ENCODE measurements at places on chromosomes 5 and 9.
A peak's percentile ranks its signal among the peaks of the same experiment; 100 is the strongest.

GRCh38 chr9:136502940-136503550 is 20.2 kb upstream of the SEC16A start:
- no peak for ATAC-seq

DNA sequence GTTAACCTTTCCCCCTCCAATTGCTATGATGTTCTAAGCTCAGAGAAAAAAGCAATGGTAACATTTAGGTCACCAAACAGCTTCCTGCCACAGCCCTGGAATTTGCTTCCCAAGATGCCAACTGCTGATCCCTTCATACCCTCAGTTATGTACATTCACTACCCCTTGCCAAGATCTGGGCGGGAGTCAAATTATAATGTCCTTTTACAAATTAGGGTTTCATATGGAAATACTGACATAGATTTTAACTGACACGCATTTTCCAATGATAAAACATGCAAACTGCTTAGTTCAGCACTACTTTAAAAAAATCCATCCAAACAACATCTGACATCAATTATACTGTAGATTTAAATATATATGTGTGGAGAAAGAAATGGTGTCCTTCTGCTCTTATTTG is 5.0 kb downstream of the LOX start:
- ATAC-seq: no peak

GRCh38 chr5:179930788-179931473 is 23.2 kb upstream of the TBC1D9B start:
- ATAC-seq: no peak

- ATAC-seq: peak; percentile 38
Observed at GRCh38 chr5:148950471-148950863, 112.4 kb downstream of the SH3TC2 start.

DNA sequence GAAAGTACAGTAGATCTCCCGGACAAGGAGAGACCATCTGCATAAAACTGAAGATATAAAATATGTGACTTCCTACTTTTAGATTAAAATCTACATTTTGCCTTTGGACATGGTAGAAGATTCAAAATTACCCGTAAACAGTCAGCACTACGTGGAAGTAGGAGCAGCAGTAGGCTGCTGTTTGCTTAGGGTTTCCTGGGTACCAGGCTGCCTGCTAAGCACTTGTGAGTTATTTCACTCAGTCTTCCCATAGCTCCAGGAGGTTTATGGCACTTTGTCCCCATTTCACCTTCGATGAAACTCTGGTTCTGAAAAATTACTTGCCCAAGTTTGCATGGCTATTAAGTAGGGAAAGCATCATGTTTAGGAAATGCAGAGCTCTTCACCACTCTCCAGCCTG is 92.6 kb downstream of the STK32A start:
- ATAC-seq: no peak

DNA sequence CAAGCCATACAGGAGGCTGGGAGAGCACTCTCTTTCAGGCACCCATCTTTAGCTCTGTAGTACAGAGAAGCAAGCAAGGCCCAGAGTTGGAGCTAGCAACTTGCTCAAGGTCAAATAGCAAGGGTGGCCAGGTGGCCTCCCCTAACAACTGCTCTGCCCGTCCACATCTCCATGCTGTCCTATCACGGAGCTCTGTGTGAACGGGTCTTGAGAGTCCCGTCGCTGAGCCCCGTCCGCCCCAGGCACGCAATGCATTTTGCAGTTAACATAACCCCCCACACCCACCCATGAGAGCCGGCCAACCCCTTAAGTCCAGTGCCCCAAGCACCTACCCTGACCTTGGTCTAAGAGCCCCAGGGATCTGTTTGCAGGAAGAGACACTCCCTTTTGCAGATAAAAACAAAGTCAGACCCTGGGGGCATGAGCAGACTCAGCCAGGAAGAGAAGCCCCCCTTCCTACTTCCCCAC is 1.5 kb downstream of the RNF44 start:
- ATAC-seq: no peak

- ATAC-seq: no peak
Observed at GRCh38 chr5:14440223-14440581, 141.4 kb upstream of the OTULINL start.

- ATAC-seq: no peak
Observed at GRCh38 chr9:117974108-117974507, 269.9 kb downstream of the TLR4 start.

DNA sequence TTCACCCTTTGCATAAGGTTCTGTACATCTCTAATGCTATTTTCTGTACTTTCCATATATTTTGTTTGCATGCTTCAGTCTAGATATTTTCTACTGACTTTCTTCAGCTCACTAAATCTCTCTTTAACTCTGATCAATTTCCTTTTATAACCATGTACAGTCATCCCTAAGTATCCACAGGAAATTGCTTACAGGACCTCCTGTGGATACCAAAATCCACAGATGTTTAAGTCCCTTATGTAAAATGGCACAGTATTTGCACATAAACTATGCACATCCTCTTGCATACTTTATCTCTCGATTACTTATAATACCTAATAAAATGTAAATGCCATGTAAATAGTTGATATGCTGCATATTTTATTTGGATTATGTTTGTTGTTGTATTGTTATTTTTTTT is 442.1 kb downstream of the TLE4 start:
- ATAC-seq: no peak

DNA sequence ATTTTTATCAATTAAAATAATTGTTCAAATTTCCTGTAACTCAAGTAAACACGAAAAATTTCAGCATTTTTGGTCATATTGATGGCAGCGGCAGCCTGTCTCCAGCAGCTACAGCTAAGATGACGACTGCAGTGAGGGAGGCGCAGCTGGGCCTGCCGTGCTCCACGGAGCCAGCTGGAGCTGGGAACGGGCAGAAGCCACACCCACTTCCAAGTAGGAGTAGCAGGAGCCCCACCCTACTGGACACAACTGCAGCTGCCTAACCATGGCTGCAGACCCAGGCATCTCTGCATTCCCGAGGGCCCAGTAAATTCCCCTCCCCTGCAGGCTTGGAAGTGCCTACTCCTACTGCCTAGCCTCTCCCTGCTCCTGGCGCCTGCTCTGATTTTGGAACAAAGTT is 2031.7 kb downstream of the EFNA5 start:
- no peak for ATAC-seq

GRCh38 chr5:127515693-127516440 is 1.6 kb upstream of the PRRC1 start:
- no peak for ATAC-seq

GRCh38 chr9:120397453-120397852 is 182.5 kb downstream of the CDK5RAP2 start:
- no peak for ATAC-seq

- no peak for ATAC-seq
Observed at GRCh38 chr9:96350866-96351265, 32.6 kb downstream of the SLC35D2 start.

DNA sequence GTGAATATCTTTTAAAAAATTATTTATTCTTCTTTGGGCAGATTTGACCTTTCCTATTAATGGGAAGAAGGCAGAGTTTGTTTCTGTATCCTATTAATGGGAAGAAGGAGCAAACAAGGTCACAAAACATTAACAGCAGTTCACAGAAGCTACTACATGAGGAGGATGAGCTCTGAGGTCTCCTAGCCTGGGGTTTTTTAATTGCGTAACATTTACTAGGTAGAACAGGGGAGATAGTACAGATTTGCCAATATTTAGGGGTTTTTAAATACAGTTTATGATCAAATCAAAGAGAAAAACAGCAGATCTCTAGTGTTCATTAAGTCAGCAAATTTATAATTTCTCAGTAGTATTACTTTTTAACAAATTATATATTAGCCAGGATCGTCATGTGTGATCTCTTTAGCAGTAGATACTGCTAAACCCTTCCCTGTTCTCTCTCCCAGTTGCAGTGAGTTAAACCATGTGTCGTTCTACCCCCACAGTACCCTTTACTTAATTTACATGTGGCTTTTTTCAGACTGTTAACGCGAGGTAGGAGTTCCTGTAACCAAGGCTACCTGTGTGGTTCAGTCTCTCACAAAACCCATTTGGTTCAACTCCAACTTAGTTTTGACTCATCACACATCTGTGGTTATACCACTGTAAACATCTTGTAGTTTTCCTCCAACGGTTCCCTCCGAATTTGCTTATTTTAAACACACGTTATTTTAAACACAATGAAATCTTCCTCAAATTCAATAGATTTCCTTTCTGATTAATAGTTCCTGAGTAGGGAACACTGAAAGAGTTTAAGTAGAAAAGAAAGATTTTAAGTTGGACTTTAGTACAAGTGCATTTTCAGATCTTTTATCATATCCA is 13.3 kb downstream of the SLC25A46 start:
- ATAC-seq: peak; percentile 32

GRCh38 chr5:76709762-76710161 is 6.2 kb upstream of the F2R start:
- no peak for ATAC-seq

GRCh38 chr9:127172066-127172707 is 49.8 kb upstream of the ANGPTL2 start:
- no peak for ATAC-seq

GRCh38 chr9:36820392-36820861 is 213.6 kb downstream of the PAX5 start:
- no peak for ATAC-seq

GRCh38 chr5:92455011-92455410 is 1071.9 kb upstream of the ARRDC3 start:
- no peak for ATAC-seq

DNA sequence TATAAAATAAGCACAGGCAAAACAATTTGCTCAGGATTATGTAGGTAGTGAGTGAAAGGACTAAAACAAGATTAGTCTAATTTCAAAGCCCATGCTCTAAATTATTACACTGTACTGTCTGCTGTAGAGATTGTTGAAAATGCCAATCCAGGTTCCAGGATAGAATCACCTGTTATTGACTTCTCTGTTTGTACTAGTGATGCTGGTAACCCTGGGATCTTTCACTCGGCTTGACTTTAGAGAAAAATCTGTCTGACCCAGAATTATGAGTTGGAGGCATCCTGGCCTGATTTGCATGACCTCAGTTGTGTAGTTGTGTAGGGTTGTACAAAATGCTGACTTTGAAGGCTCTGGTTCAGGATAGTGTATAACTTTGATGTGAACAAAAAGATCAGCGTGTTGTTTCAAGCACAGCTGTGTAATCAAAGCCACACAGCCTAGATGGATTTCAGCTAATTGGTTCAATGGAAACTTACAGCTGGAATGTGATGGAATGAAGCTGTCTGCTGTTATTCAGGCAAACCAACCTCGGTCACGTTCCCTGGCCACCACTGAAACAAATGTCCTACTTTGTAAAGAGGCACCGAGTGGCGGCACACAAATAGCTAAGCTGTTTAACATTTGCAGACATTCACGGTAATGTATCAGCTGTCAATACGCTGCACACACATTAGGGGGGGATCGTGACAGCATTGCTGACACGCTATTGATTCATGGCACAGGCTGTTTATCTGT is 340.3 kb downstream of the KCTD16 start:
- no peak for ATAC-seq

GRCh38 chr5:177370488-177371119 is 12.9 kb downstream of the RGS14 start:
- peak; percentile 73 for ATAC-seq

DNA sequence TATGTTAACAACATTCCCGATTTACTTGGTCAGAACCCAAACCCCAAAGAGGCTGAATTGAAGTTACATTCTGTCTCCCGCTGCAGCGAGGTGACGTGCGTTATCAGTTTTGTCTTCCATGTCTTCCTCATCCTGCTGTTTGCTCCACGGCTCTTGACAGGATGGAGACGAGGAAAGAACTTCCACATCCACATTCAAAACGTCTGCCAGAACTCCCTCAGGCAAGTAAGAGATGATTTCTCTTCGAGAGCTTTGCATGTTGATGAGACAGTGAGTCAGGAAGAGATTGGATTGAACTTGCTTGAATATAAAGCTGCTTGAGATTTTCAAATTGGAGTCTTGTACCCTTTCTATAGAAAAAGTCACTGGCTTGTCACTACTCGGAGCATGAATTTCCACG is 242.6 kb downstream of the AUH start:
- peak; percentile 38 for ATAC-seq

- ATAC-seq: no peak
Observed at GRCh38 chr9:85414390-85414789, 327.4 kb downstream of the AGTPBP1 start.

DNA sequence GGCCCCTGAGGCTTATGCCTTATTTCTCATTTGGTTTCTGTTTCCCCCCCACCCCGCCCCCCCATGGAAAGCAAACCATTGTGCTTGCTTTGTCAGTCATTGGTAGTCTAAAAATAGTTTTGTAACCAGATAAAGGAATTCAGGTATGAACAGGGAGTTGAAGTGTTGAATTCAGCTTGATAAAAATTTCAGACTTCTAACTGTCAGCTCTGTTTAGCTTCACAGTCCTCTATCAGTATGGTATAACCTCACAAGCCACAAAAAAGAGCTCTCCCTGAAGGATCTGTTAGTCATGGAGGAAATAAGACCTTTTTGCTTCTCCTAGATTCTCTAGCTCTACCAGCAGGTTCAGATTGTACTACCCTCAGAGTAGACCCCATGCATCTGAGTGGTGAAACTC is 378.1 kb downstream of the TMEM38B start:
- ATAC-seq: no peak

GRCh38 chr9:135165003-135165711 is 77.7 kb downstream of the OLFM1 start:
- ATAC-seq: no peak

- ATAC-seq: peak; percentile 86
Observed at GRCh38 chr9:124868511-124869465, 6.9 kb downstream of the ARPC5L start.

GRCh38 chr5:125611541-125611940 is 811.7 kb upstream of the GRAMD2B start:
- ATAC-seq: no peak

DNA sequence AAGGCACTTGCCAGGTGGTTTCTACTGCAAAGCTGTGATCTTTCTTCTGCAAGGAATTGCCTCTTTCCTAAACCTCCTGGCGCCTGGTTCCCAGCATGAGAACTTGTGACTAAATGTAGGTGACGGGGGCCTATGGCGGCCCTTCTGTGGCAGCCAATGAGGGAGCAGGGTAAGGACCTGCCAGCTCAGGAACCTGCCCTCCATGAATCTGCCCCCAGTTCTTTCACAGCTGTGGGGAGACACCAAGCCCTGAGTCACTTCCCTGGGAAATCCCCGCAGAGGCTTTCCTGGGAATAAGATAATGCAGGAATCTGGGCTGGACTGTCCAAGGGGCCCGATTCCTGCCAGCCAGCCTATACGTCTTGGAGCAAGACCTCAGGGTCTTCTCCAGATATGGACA is 56.7 kb upstream of the CTNNA1 start:
- no peak for ATAC-seq

DNA sequence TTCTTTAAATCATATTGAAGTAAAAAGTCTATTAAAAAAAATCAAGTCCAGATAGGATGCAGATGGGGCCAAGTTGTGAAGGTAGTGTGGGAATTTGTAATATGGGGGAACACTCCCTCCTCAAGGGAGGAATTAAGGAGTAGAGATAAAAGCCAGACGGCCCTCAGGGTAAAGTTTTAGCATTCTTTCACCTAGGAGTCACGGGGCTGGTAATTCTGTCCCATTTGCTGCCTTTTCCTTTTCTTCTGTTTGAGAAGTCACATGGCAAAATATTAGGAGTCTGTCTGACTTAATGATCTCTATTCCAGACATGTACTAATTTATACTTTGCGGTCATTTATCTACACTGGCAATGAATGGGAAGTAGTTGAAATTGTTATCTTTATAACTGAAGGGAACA is 61.9 kb downstream of the SNX24 start:
- no peak for ATAC-seq

GRCh38 chr5:148972974-148973374 is 89.9 kb downstream of the SH3TC2 start:
- ATAC-seq: peak; percentile 81

Data from esophagus mucosa (tissue), 1 donor.